ENCODE measurements at places on chromosomes 11 and 22.
A peak's percentile ranks its signal among the peaks of the same experiment; 100 is the strongest.

- DNase-seq = no peak
Observed at GRCh38 chr11:57779276-57779675, 17.7 kb downstream of the CTNND1 start.

DNA sequence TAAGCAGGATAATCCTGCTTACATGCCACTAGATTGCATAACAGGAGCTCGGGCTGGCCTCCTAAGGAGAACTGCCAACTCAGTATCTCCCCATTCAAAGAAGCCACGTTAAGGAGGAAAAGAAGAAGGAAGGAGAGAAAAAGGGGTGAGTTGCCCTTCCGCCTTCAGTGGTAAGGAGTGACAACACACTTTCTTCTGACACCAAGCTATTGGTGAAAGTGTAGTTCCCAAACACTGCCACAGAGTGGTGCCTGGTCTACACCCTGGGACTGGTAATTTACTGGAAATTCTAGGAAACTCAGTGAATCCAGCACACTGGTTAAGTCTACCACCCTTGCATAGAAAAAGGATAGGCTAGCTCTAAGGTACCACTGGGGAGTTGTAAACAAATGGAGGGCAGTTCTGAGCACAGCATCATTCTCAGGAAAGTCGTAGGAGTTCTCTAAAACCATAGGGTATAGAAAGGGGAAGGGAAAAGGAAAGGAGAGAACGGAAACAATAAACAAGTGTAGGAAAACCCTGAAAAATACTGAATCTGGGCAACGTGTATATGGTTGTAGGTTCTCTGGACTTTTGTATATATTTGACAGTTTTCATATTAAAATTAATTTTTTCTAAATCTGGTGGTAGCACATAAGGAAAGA, 58.2 kb downstream of the RRAS2 start:
- DNase-seq = peak; percentile 86

DNA sequence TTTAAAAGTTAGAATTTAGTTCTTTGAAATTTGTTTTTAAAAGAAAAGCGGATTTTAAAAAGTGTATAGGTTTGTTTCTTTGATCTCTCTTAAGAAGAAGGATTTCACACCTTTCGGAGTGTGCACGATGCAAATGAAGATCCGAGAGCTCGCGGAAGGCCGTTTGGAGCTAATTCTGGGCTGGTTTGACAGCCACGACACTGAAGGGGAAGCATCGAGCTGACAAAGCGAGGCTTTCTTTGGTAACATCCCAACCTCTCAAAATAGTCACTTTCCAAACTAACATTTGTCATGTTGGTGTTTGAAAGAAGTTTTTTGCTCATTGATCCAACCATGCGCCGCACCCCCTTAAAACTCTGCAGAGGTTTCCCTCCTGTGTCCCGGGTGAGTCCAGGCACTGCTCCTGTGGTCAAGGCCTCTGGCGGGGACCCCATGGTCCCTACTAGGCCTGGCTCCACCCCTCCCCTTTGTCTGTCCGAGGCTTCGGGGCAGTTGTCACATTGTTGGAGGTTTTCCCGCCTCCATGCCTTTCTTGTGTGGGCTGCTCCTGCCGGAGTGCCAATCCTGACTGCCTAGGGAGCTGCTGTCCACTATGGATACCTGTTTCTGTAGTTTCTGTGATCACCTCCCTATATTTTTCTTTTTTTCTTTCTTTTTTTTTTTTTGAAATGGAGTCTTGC, 39.7 kb downstream of the MPPED1 start:
- DNase-seq = no peak

GRCh38 chr11:9078113-9079086, 13.0 kb downstream of the SCUBE2 start:
- DNase-seq = no peak

DNA sequence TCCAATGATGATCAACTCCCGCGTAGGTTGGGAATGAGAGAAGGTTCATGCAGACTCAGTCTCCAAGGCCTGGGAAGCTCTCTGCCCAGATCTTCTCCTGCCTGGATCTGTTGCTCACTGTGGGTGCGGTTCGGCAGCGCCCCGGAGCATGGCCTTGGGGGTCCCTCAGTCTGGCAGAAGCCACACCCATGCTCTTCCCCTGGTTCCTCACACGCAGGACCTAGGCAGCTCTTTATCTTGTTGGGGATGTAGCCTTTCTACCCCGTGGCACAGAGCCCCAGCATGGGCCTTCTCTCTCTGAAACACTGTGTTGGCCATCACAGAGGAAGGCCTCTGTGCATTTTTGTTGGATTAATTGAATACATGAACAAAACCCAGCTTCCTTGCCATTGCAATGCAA, 1461.6 kb downstream of the BRD1 start:
- DNase-seq = no peak

DNA sequence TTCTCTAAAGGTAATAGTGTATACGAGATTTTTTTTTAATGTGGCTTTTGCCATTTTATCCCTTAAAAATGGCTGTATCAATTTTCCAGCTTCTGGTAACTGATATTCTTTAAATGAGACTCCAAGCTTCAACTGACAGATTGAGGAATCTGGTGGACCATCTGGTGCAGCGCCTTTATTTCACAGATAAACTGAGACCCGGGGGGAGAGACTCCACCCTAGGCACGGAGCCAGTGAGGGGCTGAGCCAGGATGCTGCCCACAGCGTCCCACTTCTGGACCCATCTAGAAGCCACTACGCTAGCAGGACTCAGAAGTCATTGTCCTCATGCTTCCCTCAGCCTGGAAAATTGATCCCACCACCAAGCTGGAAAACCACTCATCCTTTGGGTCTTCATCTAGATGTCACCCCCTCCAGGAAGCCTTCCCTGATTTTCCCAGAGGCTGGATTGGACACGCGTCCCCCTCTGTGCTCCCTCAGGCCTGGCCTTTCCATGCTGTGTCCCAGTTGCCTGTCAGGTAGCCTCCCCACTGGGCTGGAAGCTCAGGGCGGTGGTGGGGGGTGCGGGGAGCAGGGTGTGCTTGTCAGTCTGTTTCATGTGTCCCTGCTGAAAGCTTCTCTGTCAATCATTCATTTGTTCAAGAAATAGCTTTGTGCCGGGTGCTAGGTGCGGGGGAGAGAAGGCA, 12.3 kb upstream of the CD5 start:
- peak; percentile 31 for DNase-seq

- DNase-seq = peak; percentile 87
Observed at GRCh38 chr22:25153961-25154666, 45.5 kb upstream of the CRYBB3 start.

GRCh38 chr11:26974069-26974783, 19.7 kb upstream of the FIBIN start:
- DNase-seq = no peak

DNA sequence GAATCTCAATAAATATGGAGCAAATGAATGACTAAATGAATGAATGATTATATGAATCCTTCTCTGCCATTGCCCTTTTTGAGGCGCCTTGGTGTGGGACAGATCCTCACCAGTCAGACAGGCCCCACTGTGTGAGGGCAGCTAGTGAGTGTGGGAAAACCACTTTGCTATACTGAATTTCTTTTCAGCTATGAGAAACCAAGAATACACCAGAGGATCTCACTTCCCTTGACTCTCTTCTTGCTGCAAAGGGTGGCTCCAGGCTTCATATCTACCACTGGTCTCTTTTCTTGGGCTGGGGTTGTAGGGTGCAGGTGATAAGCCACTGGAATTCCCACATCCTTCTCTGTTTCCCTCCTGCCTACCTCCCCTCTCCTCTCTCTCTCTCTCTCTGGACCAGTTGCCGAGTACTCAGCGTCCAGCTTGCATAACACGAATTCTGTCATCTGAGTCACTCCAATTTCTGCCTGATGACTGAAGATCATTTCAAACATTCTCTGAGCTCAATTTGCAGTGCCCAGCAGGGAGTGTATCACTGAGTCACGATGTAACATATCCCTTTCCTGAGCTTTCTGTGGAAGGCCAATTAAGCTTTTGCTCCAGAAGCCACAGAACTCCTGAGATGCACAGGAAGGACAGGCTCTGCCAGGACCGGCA, 304.3 kb upstream of the NCAM1 start:
- no peak for DNase-seq

GRCh38 chr11:88280673-88281316, 56.7 kb downstream of the CTSC start:
- DNase-seq = no peak

GRCh38 chr11:9750551-9750950, 86.7 kb downstream of the SWAP70 start:
- DNase-seq = no peak

- DNase-seq = no peak
Observed at GRCh38 chr22:17968126-17968525, 56.2 kb downstream of the MICAL3 start.

GRCh38 chr22:35039625-35040024, 26.3 kb upstream of the ISX start:
- no peak for DNase-seq

GRCh38 chr11:45180179-45180847, 33.9 kb downstream of the PRDM11 start:
- peak; percentile 79 for DNase-seq

GRCh38 chr11:70246196-70246595, 24.3 kb upstream of the PPFIA1 start:
- no peak for DNase-seq

- peak; percentile 74 for DNase-seq
Observed at GRCh38 chr11:133821776-133822175, 23.5 kb downstream of the SPATA19 start.

- no peak for DNase-seq
Observed at GRCh38 chr11:30478923-30479322, 107.2 kb downstream of the MPPED2 start.

DNA sequence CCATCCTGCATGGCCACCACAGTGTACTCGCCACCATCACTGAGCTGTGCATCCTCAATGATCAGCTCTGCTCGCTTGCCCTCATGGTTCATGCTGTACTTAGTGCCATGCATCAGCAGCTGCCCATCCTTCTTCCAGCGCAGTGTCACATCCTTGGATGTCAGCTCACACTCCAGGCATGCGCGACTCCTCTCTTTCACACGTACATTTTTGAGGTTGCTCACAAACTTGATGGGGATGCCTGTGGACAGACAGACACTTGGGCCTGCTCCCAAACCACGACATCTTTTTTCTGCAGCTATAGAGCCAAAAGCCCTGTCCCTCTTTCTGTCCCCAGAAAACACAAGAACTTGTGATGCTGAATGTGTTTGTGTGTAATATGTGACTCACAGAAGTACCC, 10.5 kb downstream of the IGSF22 start:
- DNase-seq = no peak

GRCh38 chr22:32205974-32206773, 1.3 kb upstream of the RFPL2 start:
- DNase-seq = no peak

GRCh38 chr11:121391914-121392313, 60.2 kb upstream of the SORL1 start:
- DNase-seq = peak; percentile 85

DNA sequence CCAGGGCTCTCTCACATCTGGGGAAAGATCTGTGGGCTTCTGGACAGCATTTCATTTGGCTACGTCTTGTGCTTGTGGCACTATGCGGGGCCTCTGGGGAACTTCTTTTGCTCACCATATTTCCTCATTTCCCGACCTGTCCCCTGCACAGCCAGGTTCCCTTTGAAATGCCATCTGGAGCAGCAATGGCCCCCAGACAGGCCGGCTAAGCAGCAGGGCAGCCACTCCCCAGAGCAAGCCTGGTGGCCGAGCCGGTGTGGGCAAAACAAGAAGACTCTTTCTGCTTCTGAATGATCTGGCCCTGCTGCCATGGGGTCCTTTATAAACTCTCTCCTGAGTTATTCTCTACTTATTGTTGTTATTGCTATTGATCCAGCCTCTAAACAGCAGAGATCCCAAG, 190.7 kb upstream of the NECTIN1 start:
- no peak for DNase-seq

- DNase-seq = no peak
Observed at GRCh38 chr11:89355646-89356045, 135.5 kb downstream of the NOX4 start.

GRCh38 chr11:102882389-102883024, 7.7 kb upstream of the MMP12 start:
- DNase-seq = no peak

GRCh38 chr11:66478729-66479393, 1.4 kb upstream of the DPP3 start:
- DNase-seq = peak; percentile 49

DNA sequence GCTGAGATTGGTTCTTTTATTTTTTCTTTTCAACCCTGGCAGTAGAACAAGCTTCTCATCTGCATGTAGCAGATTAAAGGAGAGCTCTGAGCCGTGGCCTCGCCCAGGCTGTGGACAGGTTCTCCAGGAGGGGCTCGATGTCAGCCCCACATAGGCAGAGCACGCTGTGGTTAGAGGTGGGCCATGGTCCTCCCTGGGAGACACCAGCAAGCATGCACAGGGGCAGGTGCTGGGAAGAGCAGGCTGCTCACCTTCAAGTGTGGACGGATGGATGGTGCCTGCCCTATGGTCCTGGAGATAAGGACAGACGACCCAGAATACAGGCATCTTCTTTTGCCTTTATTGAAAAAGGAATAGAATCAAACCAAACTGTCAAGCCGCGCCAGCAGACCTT, 634.8 kb downstream of the BRD1 start:
- DNase-seq = no peak

- no peak for DNase-seq
Observed at GRCh38 chr11:130209954-130210854, 50.6 kb downstream of the ST14 start.

GRCh38 chr11:31973172-31973571, 117.7 kb upstream of the RCN1 start:
- no peak for DNase-seq

GRCh38 chr22:39144101-39144767, 8.2 kb downstream of the CBX7 start:
- DNase-seq = peak; percentile 69

- no peak for DNase-seq
Observed at GRCh38 chr22:37409459-37410050, 17.7 kb downstream of the ELFN2 start.

- DNase-seq = no peak
Observed at GRCh38 chr11:60931917-60932316, 7.7 kb downstream of the TMEM132A start.

DNA sequence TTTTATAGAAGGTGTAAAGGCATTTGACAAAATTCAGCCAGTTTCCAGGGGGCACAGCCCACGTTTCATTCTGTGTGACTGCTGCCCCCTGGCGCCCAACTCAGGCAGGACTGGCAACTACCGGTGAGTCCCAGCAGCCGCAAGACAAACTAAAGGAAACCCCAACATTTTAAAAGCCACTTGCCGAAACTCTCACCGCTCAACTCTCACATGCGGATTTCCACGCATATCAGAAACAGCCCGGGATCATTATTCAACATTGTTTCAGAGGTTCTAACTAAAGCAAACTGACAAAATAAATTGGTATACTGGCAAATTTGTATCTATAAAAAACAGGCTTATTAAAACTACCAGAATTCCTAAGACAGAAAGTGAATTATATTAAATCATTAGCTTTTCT, 48.2 kb downstream of the MORC2 start:
- peak; percentile 91 for DNase-seq

DNA sequence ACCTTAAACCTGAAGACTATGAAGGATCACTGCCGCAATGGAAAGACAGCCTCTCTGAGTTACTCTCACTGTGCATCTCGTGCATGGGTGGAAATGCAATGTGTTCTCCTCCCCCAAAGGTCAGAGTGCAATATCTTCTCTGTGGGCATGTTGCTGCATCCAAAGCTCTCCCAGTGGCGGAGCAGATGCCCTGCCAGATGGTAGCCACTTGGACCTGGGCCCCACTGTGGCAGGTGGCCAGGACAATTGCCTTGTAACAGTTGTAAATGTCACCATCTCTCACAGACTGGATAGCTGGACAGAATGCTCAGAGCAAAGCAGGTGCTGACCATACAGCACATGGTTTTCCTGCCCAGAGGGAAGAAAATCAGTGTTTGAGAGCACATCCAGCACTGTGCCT, 542.0 kb downstream of the FAM181B start:
- DNase-seq = no peak

GRCh38 chr11:60830478-60831142, 11.3 kb upstream of the CCDC86 start:
- DNase-seq = no peak

Data from hematopoietic multipotent progenitor cell treated with erythropoietin and hydrocortisone succinate and interleukin-3 and kit ligand, for 4 days (in vitro differentiated cells).